Left ventricle myocardium inferior (tissue), 1 donor: ENCODE measurements at places on chromosomes 5 and 9. TPM values are rescaled to one million over a fixed set of nuclear protein-coding genes. Genes with fewer than 3 reads are reported as not detected.

Gene PLAC8L1
- 0.49 TPM for total RNA-seq

- DNase-seq: no peak
These were observed 1.0 kb downstream of the TRPC7 start for GRCh38 chr5:136364307-136364706.

- peak; percentile 99 for DNase-seq
These were observed at the start of the genes ABHD17B and C9orf85 for GRCh38 chr9:71911061-71911907. ABHD17B (minus strand) TSS chr9:71911193; CDS start chr9:71875080, 36,113 bp downstream. C9orf85 (plus strand) TSS chr9:71911639; CDS start chr9:71911735, 96 bp downstream.

DNA sequence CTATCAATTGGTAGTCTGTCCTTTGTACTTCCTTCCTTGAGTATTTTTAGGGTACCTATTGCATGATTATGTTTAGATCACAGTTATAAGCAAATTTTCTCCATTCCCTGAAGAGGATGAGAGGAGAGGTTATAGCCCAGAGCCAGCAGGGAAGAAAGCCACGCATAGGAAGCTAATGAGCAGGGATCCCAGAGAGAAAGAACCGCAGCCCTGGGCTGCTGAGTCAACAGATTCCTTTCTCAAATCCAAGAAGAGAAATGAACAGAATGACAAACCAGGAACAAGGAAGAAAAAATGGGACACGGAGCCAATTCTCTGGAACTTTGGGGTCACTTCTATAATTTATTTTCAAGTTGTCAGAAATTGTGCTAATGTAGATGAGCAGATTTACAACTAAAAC, 284.5 kb downstream of the RFX3 start:
- no peak for DNase-seq
